ENCODE measurements at places on chromosomes 12 and 14.

- DNase-seq, result no peak
Observed at GRCh38 chr12:122235741-122236140, 9.9 kb upstream of the DIABLO start.

DNA sequence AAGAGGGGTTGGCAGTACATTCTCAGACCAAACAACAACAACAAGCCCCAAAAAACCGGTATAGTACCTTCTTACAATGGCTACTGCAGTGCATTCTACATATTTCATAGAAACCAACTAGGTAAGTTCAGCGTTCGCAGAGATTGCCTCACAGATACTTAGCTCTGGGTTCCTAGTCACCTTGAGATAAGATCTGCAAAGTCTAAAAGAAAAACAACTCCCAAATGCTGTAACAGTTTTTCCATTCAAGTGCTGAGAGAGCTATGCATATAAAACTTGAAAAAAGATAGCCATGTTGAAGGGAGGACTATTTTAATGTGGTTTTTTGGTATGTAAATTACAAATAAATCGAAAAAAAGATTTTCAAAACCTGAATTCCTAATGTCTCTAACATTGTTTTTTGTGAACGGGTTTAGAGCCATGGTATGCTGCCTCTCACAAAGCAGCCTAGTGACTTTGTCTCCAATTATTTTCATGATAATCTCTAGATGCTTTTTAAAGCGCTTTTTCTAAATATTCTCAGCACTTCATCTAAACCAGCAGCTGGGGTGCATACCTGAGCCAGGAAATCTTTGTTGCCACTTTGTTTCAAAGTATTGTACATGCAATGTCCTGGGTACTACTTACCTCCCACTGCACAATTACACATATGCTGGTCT lies 56.6 kb upstream of the CRACR2A start:
- DNase-seq, result no peak

GRCh38 chr14:61460063-61460462 lies 138.7 kb downstream of the PRKCH start:
- no peak for DNase-seq

GRCh38 chr12:66573605-66574004 lies 105.3 kb downstream of the GRIP1 start:
- DNase-seq, result no peak

GRCh38 chr12:112112409-112113133 lies 4.0 kb upstream of the NAA25 start:
- no peak for DNase-seq

DNA sequence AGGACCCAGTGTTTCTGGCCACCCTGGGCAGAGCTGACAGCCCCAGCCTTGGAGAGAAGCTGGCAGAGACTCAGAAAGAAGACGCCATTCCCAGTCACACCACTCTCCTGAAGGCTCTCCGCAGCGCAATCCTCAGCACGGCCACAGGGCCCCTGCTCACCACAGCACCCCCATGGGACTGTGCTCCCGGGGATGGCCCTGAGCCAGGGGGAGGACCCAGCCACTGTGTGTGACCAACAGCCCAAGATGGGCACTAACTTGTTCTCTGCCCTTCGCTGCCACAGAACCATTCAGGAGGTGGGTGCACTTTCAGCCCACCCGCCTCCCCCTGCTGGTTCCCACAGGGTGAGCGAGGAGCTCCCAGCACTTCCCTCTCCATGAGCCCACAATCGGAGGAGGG lies 57.1 kb downstream of the CCNK start:
- DNase-seq, result no peak

- no peak for DNase-seq
Observed at GRCh38 chr14:95156161-95157047, 925 bp downstream of the DICER1 start.

GRCh38 chr14:86626530-86626929 lies 1096.6 kb downstream of the FLRT2 start:
- DNase-seq, result no peak

GRCh38 chr14:96888158-96888557 lies 91.0 kb downstream of the VRK1 start:
- DNase-seq, result no peak

DNA sequence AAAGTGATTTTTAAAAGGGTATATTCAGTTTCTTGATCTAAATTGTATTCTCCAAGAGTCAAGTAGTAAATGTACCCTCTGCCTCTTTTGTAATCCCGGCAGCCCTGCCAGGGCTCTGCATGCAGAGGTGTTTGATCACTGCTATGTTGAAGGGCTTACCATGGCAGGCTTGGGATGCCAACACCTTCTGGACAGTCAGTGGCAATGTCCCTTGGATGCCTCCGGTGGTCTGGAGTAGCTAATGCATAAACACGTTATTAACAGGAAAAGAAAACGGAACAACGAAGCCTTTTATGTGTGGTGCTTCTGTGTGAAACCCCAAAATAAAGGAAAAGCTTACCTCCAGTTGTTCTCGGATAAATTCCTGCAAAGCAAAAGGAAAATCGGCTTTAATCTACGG lies 19.9 kb downstream of the EIF2B2 start:
- peak; percentile 13 for DNase-seq

GRCh38 chr12:122867691-122868461 lies 28.0 kb downstream of the VPS37B start:
- DNase-seq, result no peak

DNA sequence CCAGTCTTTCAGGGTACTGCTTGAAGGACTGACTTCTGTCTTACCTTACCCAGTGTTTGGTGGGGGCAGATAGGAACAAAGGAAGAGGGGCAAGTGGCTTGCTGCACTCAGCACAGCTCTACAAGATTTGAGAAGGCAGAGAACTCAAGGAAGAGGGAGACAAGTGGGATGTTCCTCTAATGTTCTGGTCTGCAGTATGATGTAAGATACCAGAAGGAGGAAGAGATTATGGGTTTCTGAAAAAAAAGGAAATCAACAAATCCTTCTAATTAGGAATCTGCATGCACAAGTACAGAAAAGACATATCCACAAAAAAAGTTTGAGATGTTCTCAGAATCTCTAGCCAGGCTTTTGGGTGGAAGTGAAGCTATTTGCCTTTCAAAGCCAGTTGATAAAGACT lies 37.1 kb downstream of the USP15 start:
- DNase-seq, result no peak

DNA sequence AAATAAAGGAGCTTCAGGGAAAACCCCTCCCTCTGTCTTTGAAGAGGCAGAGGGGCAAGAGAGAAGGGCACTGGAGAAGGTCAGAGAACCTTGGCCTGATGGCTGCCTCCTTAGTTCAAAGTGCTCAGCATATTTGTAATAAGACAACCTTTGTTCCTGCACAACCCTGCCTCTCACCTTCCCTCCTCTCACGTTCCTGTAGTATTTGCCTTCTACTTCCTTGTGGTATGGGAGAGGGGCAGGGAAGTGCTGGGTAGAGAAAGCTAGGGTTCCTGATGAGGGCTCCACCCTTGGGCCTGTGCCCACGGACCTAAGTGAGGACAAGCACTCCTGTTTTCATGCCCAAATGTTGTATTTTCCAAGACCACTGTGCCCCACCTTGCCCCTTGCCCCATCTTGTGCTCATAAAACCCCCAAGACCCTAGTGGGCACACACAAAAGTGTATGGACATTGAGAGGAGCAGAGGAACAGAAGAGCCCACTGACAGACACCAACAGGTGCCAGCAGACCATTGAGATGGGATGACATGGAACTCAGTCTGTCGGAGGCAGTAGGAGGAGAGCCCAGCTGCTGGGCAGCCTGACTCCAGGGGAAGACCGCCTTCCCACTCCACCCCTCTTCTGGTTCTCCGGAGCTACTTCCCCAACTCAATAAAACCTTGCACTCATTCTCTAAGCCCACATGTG lies 261.5 kb upstream of the CCDC196 start:
- no peak for DNase-seq

DNA sequence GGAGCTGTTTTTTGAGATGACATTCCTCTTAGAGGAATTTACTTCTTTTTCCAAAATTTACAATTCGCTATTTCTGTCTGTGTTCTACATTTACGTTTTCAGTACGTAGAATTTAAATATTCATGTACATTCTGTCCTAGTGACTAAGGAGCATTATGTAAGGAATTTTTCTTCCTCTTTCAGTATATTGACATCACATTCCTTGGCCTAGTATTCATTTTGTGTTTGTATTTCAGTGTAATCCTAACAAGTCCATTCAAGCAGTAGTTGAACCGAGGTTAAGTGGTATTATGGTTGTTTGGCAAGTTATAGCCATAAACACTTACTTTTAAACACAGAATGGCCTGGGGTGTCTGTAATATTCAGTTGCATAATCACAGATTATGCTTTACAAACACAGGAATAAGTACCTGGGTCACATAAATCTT lies 465.2 kb downstream of the PCNX1 start:
- peak; percentile 55 for DNase-seq

- DNase-seq, result no peak
Observed at GRCh38 chr14:59132796-59133494, 55.5 kb upstream of the DAAM1 start.

- no peak for DNase-seq
Observed at GRCh38 chr12:57092529-57092862, 3.6 kb downstream of the NAB2 start.

GRCh38 chr12:128542844-128543243 lies 275.9 kb downstream of the TMEM132C start:
- no peak for DNase-seq

DNA sequence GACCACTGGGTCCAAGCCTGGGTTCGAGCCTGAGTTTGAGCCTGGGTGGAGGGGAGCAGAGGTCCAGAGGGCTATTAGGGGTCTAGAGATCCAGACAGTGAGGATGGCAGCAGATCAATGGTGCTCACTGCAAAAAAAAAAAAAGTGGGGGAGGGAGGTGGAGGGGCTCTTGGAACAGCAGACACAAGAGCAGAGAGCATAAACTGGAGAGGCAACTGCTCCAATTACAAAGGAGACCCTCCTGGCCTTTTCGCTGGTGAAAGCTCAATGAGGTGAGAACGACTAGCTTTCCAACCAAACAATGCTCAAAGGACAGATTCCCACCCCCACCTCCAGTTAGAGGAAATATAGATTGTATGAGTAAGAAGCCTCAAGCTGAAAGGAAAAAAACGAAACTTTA lies 124.2 kb upstream of the TSPAN8 start:
- DNase-seq, result no peak

GRCh38 chr12:2353281-2353680 lies 300.5 kb downstream of the CACNA1C start:
- DNase-seq, result no peak

- DNase-seq, result no peak
Observed at GRCh38 chr12:101277443-101277842, 2.5 kb upstream of the UTP20 start.

- no peak for DNase-seq
Observed at GRCh38 chr12:24661657-24662096, 287.2 kb downstream of the BCAT1 start.

DNA sequence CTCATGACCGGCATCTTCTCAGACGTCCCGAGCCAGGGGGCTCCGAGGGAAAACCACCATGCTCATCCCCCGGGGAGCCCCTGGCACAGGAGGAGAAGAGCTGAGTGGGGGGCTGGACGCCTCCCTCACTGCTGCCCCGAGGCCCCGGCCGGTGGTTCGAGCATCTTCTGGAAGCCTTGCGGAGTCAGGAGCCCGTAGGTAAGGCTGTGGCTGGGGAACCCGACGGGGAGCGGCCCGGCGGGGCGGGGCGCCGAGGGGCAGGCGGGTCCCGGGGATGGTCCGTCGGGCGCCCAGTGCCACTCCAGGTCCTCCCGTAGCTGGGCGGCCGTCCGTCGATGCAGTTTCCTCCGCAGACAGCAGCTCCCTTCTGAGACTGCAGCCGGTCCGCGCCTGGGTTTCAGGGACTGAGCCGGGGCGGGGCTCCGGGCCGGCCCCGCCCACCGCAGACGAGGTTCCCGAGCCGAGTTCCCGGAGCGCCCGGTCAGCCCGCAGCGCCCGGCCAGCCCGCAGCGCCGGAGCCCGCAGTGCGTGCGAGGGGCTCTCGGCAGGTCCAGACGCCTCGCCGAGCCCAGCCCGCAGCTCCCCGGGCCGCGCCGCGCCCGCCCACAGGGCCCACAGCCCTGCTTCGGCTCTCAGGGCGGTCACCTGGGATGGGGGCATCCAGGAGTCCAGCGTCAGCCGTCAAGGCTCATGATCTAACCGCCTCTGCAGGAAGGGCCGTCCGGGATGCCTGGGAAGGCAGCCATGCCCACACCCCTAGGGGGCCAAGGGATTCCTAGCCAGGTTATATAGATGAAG lies at the start of gene PGF:
PGF (minus strand) TSS at position 369 of the 798 bp plus-strand sequence; CDS start at position 14, 355 bp downstream.
- peak; percentile 23 for DNase-seq

- DNase-seq, result no peak
Observed at GRCh38 chr12:82438356-82438755, 80.0 kb downstream of the METTL25 start.

GRCh38 chr12:49121047-49121696 lies 10.0 kb downstream of the TUBA1B start:
- DNase-seq, result peak; percentile 66

DNA sequence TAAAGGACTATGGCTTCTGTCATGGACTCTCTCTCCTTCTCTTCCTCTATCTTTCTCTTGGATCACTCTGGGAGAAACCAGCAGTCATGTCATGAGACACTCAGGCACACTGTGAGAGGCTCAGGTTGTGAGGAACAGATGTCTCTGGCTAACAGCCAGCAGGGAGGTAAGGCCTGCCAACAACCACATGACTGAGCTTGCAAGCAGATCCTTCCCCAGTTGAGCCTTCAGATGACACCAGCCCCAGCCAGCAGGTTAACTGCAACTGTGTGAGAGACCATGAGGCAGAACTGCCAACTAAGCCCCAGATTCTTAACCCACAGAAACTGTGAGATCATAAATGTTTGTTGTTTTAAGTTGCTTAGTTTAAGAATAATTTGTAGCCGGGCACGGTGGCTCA lies 90.6 kb downstream of the VCPKMT start:
- no peak for DNase-seq

GRCh38 chr12:52317468-52318052 lies 3.6 kb downstream of the KRT83 start:
- DNase-seq, result no peak

DNA sequence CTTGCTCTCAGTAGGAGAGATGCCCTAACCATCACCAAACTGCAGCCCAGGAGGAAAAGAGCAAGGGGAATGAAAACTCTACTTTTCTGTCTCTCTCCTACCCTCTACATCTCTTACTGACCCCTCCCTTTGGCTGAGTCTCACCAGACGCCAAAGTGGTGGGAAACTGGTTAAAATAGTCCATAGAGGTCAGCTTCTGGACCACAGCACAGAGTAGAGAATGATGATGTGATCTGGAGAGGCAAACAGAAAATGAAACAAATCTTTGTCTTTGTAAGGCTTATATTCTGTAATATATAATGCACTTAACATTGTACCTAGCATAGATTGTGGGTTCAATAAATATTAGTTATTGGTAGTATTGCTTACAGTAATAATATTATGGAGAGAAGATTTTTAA lies 81.0 kb upstream of the GARIN2 start:
- no peak for DNase-seq

Measured in SW 1271 (cell line).